Suppressor macrophage (primary cell): ENCODE measurements at places on chromosomes 2 and 18.

- DNase-seq = no peak
Observed at GRCh38 chr2:198289811-198290210, 485.4 kb downstream of the PLCL1 start.

DNA sequence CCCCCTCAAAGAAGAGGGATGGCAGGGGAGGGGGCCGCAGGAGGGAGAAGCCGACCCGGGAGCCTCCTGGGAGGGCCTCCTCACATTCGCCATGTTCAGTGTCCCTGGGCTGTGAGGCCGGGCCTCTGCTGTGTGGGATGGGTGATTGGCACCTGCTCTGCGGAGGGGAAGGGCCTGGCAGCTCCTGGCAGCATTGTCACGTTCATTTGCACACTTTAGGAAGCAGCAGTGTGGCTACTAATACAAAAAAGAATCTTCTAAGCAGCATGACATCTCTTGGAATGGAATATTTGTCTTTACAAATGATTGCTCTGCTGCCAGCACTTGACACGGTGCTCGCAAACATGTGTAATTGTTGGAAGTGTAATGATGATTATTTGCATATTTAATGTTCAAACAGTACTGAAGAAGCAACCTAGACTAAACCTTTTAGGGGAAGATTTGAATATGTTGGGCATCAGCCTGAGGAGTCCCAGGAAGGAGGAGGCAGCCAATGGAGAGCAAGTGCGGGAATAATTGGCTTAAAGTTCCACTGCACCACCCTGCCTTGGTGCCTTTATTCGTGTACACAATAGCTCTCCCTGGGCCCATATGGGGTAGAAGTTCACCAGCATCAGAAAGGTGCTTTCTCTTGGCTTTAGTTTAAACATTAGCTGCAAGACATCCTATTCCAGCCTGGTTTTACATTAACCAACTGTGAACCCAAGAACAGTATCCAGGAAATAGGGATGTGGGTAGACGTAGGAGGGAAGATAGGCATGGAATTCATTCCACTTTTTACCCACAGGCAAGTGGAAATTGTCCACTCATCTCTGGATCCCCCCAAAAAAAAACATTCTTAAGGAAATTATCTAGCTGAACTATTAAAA lies 404.9 kb downstream of the TMEM182 start:
- no peak for DNase-seq

- DNase-seq = no peak
Observed at GRCh38 chr2:96131152-96131812, 7.0 kb downstream of the ASTL start.

DNA sequence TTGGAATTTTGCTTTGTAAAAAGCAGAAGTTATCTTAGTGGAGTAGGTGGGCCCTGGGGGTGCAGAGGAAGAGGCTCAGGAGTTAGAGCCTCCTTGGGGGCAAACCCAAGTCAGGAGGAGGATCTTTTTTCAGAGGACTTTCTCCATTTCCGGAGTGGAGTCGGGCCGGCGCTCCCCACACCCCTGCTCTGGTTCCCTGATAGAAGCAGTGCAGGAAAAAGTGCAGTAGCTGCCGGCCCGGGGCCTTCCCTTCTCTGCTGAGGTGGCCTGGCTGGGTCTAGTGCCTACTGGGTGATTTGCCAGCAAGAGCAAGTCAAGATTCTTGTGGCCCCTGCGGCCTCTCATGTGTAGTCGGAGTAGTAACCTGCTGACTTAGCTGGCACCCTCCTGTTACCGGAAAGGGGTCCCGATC lies 124.2 kb upstream of the HS6ST1 start:
- peak; percentile 82 for DNase-seq

GRCh38 chr18:36633961-36634412 lies 194.8 kb downstream of the TPGS2 start:
- no peak for DNase-seq
